Astrocyte of the hippocampus (primary cell): ENCODE measurements at places on chromosomes 1 and 21.

DNA sequence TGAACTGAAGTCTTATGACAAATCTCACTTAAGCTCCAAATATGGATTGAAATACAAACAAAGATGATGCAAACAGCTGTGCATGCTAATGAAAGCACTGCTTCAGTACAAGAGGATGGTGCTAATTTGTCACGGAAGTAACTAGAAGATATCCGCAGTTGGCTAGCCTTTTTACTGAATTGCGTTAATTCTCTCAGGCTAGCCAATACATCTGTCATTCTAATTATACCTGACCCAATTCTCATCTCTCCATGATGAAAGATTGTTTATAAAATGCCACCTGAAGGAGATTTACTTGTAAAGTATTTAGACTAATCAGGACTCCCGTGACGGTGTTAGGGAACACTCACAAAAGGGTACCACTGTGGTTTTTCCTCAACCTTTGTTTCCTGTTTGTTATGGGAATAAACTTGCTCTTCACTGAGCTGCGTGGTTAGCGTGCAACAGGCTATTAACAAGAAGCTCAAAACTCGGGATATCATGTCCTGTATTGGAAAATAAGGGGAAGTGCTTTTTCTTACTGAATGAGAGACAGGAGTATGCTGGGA is 162.5 kb downstream of the APP start:
- no peak for DNase-seq

DNA sequence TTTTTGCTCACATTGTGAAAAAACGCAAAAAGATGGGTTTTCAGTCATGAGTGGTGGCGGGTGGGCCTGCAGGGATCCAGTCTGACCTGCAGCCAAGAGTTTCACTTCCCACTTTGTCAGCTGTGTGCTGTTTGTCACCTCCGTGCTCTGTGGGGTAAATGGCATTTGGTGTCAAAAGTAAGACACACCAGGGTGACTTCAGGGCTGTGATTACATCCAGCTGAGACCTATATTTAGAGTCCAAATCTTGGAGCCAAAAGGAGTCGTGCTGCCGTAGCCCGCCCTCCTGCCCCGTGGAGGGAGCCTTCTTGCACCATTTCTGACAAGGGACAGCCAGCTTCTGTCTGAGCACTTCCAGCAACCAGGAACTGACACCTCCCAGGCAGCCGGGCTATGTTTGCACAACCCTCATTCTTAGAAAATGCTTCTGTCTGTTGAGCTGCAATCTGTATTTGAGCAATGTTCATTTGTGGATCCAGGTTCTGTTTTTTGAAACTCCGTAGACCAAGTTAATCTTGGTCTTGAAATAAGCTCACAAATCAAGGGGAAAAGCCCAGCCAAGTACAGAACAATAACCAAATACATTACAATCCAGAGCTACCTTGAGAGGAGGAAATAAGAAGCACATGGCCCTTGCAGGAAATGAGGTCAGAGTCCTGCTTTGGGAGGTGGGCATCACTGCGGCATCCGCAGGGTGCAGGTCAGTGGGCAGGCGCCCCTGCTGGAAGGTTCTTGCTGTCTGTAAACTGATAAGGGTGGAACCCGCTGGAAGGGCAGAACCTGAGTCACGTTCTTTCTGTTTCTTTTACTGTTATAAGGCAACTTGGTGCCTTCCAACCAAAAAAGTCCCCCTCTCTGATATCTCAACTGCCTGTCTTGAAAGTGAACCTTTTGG is 14.4 kb downstream of the ABCG1 start:
- DNase-seq, result no peak

DNA sequence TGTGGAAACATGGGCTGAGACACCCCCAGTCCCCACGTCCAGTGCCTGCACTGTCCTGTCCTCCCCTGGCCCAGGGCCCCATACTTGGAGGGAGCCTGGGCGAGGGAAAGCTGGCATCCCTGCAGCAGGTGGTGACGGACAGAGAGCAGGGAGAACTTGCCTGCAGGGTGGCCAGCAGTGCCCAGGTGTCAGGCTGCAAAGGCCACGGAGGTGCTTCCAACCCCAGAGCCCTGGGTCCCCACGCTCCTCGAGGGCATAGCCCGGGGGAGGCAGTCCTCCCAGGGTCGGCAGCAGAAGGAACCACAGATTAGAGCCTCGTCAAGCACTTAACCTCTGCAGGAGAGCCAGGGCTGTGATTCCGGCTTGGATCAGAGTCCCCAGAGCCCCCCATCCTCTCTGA is 77.5 kb downstream of the ARHGEF16 start:
- no peak for DNase-seq

GRCh38 chr21:17829472-17829871 is 10.3 kb upstream of the C21orf91 start:
- peak; percentile 26 for DNase-seq

- peak; percentile 95 for DNase-seq
Observed at GRCh38 chr1:85612704-85613361, 32.3 kb downstream of the CCN1 start.

DNA sequence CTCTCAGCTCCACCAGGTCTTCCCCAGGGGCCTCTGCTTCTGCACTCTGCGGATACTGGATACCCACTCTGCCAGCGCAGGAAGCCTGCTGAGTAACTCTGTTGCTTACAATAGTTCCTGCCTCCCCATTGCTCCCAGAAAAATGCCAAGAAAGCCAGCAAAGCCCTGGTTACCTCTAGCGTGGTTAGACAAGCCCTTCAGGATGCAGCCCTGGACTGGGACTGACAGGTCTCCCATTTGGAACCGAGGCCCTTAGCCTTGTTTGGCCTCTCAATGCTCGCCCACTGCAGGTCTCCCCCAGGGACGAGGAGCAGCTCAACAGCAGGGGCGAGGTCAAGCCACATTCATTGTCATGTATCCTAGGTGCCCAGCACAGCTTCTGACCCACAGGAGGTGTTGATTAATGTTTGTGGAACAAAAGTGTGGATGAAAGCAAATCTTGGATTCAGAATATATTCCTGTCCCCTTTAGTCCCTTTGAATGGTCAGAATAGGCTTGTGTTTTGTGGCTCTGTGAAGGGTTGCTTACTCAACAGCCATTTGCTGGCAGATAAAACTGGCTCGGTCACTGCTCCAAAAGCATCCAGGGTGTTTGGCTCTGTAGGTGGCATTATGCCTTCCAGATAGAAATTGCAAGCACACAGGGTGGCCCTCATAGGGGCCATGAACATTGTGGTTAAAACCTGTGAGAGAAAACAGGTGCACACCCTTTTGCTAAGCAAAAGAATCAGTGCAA is 58.9 kb downstream of the C1orf198 start:
- DNase-seq, result no peak

GRCh38 chr1:39528082-39528481 is 36.6 kb downstream of the BMP8A start:
- no peak for DNase-seq

GRCh38 chr1:79737193-79737592 is 730.7 kb upstream of the ADGRL4 start:
- DNase-seq, result no peak

GRCh38 chr1:223780949-223781348 is 64.8 kb downstream of the TP53BP2 start:
- no peak for DNase-seq

DNA sequence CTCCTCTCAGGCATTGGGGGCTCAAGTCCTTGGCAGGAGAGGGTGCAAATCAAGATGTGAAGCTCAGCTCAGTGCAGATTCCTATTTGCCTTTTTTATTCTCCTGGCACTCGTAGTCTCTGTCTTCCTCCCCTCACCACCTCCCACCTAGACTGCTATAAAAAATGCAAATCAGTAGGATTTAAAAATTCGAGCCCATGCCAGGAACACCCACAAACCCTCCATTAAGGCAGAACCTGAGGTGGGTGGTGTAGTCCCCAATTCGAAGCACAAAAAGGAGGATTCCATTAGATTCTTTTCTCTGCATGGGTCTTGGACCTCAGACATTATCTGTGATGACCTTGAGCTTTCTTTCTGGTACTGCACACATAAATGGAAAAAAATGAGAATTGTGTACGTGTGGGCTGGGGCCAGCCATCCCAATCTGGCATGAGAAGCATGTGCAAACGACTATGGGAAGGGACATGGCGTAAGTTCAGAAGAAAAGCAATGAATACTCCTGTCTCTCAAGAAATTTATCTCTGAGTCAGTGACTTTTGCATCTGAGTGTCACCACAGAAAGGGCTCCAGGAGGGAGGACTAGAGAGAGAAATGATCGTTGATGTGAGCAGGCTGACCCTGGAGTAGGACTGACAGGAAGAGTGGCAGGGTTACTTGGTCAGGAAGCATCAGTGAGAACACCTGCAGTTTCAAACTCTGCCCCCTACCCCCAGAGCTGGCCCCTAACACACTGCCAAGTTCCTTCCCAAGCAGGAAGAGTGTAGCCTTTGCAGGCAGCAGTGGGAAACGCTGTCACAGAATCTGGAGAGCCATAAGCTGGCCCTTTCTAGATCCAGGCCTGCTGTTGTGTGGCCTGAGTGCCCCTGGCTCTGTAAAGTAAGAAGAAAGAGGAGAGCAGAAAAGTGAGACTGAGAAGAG is 1.7 kb downstream of the INKA2 start:
- no peak for DNase-seq

DNA sequence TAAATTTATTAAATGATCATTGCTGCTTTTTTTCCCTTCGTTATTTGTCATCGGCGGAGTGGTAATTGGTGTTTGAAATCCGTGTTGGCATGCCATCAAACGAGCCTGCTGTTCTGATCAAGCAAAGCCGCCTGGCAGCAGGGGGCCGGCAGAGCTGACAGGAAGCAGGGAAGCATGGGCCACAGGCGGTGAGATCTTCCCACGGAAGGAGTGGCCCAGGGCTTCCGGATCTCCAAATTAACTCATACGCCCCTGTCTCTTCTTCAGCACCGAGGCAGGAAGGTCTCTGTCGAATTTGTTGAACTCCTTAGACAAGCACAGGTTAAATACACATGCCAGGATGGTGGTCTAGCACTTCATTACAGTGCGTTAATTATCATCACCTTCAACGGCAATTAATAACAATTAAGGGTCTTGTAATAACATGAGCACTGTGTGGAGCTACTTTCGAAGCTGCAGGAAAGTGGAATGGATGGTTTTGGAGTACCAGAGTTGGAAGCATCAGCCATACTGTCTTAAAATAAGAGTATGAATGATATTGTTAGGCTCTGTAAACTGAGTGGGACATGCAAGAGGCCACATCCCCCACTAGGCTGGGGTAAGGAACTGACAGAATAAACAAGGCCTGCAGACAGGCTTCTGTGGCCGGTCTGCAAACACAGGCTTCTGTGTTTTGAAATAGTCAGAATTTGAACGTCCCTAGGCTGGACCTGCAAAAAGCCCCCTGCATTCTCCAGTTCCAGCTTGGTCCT is 199.4 kb upstream of the DAB1 start:
- DNase-seq, result peak; percentile 71

GRCh38 chr1:9161963-9162362 is 33.1 kb upstream of the GPR157 start:
- DNase-seq, result no peak

- no peak for DNase-seq
Observed at GRCh38 chr1:193340331-193340730, 153.9 kb upstream of the B3GALT2 start.

- no peak for DNase-seq
Observed at GRCh38 chr1:18409609-18410237, 71.0 kb upstream of the KLHDC7A start.

DNA sequence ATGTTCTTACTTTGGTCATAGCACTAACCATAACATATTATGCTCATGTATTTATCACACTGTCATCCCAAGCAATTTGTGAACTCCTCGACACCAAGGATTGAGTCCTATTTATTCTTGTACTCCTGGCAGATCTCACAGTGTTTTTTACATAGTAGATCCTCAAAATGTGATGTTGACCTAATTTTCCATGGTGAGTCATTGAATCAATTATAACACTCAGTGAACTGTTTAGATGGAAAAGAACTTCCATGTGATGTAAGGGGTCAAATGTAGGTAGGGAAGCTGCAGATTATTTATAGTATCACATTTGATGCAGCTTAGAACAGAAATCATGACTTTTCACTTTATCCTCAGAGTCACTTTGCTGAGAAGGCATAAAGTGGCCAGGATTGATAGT is 281.9 kb upstream of the ADAMTS5 start:
- peak; percentile 1 for DNase-seq

GRCh38 chr1:232547938-232548484 is 81.9 kb downstream of the SIPA1L2 start:
- no peak for DNase-seq

- no peak for DNase-seq
Observed at GRCh38 chr1:236978740-236979139, 25.5 kb downstream of the MT1HL1 start.

GRCh38 chr1:11281518-11282331 is 8.7 kb downstream of the UBIAD1 start:
- DNase-seq, result peak; percentile 88

- peak; percentile 29 for DNase-seq
Observed at GRCh38 chr1:168161459-168161858, 17.3 kb upstream of the TIPRL start.

- DNase-seq, result peak; percentile 90
Observed at GRCh38 chr1:228141226-228142044, 1.4 kb downstream of the GUK1 start.

- DNase-seq, result no peak
Observed at GRCh38 chr1:24071941-24072340, 40.0 kb downstream of the MYOM3 start.

GRCh38 chr1:201877877-201878401 is 10.8 kb upstream of the SHISA4 start:
- DNase-seq, result peak; percentile 79

DNA sequence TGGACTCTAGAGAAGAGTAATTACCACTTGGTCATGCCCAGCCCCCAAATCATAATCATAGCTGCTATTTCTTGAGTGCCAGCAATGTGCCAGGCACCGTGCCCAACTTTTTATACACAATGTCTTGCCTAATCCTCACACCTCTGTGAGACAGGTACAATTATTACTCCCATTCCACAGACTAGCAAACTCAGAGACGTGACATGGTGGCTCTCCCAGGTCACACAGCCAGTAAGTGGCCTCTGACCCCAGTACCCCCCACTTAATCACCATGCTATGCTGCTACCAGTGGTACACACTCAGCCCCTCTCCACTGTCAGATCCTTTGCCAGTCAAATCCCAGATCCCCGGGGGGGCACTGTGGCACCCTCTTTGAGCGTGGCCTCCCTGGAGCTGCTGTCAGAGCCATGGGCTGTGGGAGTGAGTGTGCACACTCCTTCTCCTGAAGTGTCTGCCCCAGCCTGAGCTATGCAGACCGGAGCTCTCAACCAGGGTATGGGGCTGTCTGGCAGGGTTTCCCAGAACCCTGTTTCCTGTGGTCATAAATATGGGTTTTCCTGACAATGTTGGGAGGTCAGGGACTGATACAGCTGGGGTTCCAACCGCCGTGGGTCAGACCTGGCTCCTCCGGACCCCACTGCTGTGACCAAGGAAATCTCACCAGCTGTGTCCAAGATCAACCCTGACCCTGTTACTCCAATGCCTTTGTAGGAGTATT is 51.8 kb downstream of the LACTBL1 start:
- DNase-seq, result no peak

- DNase-seq, result no peak
Observed at GRCh38 chr1:164233149-164233548, 325.8 kb upstream of the PBX1 start.

DNA sequence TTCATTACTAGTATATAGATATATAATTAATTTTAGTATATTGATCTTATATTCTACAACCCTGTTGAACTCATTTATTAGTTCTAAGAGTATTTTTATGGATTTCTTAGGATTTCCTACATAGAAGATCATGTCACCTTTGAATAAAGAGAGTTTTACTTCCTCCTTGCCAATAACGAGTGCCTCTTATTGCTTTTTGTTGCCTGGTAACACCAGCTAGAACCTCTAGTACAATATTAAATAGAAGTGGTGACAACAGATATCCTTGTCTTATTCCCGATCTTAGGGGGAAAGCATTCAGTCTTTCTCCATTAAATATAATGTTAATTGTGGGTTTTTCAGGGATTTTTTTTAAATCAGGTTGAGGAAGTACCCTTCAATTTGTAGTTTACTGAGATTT is 40.8 kb downstream of the WNT2B start:
- no peak for DNase-seq

GRCh38 chr21:45541221-45542039 is 810 bp downstream of the SLC19A1 start:
- DNase-seq, result peak; percentile 69
